CD4-positive, alpha-beta T cell treated with Interleukin-6 at 100 ng/mL for 8 hours (primary cell): ENCODE measurements at places on chromosomes 11 and 22.

- no peak for DNase-seq
Observed at GRCh38 chr22:32949391-32950173, 108.6 kb downstream of the SYN3 start.

GRCh38 chr22:24584166-24584790, 8.6 kb downstream of the LRRC75B start:
- no peak for DNase-seq

DNA sequence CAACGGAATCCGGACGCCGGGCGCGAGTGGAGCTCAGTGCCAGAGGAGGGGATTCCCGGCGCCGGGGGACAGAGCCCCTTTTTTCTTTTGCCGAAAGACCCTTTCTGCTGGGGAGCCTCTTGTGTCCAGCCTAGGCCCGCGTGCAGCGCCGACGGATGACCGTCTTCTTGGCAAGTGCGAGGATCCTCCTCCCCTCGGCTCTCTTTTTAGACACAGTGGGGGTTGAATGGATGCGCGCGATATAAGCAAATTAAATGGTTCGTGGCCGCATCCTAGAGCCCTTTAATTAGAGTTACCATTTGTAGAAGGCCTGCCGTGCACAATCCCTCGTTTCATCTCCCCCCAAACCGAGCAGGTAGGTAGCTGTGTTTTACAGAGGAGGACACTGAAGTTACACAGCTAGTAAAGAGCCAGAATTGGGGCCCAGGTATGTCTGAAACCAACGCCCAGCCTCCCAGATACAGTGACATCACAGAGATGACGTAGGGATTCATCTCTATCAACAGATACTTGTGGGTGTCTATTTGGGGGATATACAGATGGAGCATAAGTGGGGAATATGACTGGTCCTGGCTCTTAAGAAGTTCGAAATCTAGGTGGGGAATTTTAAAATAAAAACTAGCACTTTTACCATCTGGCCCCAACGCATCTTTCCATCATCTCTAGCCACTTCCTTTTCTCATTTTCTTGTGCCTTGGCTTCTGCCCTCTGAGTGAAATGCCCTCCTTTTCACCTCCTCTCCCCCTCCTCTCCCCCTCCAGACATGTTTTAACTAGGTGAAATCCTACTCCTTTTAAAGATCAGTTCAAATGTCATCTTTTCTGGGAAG, 875 bp downstream of the TCP11L1 start:
- peak; percentile 9 for DNase-seq

DNA sequence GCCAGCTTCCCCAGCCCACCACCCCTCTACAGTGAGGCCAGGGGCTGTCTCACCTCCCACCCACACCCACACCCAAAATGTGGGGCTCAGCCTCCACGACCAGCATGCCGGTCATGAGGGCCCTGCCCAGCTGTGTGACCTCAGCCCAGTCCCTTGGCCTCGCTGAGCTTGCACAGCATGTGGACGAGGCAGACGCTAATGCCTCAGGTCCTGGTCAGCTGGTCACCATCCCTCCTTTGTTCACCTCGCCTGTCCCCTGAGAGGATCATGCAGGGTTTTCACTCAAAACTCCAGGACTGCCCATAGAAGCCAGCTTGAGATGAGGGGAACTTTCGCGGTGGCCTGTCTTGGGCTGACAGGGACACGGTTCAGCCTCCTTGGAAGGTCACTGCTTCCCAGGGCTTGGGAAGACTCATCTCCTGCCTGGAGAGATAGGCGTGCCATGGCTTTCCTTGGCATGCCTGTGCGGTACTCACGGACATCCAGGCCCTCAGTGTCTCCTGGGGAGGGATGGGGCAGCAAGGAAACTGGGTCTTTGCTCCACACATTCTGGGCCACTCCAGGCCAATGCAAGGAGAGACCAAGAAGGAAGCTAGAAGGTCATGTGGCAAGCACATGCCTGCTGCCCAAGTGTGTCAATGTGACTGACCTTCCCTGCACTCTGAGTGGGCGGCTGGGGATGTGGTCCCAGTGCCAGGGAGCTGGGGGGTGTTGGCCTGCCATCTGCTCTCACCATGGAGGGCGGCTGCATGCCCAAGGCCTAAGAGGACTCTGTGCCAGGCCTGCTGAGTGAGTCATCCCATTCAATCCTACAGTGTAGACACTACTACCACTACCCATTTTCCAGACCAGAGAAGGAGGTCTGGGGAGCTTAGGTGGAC, 3.2 kb upstream of the RTN4R start:
- DNase-seq, result no peak

DNA sequence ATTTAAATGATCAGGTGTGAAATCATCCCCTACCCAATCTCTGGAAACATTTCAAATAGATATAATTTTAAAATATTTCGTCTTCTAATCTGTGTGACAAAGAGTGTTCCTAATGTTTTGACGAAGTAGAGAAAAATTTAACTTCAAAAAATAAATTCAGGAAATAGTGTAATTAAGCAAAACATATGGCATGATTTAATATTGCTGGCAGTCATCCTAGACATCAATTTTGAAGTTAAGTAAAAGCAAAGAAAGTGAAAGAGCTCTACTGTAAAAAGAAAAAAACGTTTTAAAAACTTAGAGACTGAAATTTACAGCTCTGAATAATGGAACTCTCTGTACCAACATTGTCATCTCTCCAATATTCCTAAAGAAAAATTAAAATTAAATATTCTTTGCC, 1062.3 kb downstream of the LRRC4C start:
- no peak for DNase-seq

DNA sequence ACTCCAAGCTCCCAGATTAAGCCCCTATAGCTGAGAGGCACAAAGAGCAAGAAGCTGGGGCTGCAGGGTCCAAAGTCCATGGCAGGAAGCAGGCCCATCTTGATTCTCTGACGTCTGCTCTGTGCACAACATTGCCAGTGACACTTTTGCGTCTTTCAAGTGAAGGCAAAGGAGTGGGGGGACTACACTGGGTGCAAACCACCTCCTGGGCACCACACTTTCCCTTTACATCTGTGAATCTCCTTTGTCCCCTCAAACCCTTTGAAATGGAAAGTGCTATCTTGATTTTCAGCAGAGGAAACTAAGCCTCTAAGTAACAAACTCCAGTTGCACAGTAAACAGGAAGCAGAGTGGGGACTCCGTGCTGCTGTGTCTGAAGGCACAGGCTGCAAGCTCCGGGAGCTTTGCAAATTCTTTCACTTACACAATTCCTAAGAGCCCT, 428.0 kb downstream of the LARGE1 start:
- DNase-seq, result no peak

DNA sequence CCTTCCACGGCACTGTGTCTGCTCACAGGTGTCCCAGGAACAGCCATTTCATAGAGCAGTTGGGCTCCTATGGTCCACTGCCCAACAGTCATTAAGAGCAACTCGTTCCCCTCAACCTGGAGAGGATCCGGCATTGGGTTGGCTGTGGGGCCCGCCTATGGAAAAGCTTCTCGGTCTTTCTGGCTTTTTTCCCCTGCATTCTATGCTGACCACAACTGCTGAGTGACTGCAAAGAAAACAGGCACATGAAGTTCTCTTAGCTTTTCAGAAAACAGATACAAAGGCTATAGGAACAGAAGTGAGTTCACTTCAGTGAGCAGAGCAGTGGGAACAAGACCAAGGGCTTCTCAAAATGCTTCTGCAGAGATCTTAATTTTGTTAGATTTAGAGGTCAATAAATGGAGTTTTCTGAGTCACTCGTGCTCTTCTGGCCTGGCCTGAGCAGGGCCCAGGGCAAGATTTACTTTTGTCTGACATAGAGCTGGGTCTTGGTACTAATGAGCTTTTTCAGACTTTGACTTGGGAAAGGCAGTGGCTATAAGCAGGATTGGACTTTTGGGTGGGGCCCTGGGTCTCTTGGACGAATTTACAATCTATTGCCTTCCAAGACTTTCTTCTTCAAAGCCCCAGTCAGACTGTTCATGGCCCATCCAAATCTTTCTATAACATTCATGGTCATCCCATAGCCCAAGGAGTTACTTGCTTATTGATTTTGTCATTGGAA, 13.6 kb upstream of the APOL5 start:
- DNase-seq, result no peak

DNA sequence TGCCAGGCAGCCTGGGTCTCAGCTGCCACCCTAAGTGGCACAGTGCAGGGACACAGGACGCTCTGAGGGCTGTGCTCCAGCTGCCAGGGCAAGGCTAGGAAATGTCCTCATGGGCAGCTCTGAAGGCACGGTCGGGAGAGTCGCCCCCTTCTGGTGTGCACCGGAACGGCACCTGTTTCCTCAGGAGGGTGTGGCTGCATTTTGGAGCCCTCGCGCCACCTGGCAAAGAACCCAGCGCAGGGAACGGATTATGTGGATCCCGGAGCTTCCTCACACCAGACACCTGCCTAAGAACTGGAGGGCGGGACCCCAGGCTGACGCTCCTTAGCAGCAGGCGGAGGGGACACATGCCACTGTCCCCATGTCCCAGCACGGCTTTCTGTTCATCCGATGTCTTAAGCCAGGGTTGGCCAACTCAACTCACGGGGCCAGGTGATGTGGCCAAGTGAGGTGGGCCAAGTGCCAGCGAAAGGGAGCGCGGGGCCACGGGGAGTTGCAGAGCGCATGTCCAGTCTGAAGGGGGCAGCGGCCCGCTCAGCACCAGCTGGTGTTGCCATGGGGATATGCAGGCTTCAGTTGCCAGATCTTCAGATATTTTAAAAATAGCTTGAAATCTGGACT, 5.1 kb upstream of the SLC22A8 start:
- no peak for DNase-seq

GRCh38 chr22:29842740-29843139, 4.7 kb upstream of the ASCC2 start:
- DNase-seq, result no peak

GRCh38 chr22:46371623-46372226, 36.2 kb downstream of the TRMU start:
- no peak for DNase-seq

DNA sequence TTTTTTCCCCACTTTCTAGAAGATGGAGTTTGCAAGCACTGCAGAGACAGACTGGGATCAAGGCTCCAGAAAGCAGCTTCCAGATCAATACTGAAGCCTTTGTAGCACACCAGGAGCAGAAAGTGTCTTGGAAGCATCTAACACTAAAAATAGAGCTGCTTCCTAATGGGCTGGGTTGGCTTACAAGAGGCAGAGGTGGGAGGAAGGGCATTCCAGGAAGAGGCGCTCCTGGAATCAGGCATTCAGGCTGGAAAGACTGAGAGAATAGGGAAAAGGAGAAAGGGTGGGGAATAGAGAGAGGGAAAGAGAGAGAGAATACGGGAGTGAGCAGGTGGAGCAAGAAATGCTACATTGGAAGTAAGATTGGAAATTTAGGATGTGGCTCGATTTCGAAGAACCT, 395.9 kb downstream of the OPCML start:
- DNase-seq, result no peak

- no peak for DNase-seq
Observed at GRCh38 chr22:32852395-32853251, 51.1 kb downstream of the TIMP3 start.

DNA sequence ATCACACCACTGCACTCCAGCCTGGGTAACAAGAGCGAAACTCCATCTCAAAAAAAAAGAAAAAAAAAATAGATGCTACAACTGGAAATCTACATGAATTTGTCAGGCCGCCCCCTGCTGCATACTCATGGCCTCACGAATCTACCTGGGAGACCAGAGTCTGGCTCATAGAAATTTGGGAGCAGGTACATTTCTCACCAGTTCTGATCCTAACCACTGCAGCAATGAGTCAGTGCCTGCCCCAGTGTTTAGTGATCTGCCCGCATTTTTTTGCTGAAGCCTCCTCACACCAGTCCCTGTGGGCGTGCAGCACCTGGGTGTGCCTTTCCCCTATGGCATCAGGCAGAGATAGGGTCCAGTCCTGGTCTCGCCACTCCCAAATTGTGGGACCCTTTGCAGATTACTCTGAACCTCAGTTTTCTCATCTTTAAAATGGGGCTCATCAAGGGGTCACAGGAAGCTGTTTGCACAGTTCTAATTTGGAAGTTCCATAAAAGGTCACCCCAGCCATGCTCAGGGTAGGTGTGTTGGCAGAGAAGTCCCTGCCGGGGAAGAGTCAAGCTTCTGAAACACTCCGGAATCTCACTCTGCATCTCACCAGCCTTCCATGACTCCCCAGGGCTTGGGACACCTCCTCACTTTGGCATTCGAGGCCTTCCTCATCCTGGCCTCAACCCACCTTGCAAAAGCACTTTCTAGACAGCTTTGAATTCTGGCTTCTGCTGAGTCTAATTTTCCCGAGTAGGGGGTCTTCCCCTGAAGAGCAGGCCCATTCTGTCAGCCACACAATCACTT, 39.3 kb upstream of the LINC01488 start:
- DNase-seq, result no peak

DNA sequence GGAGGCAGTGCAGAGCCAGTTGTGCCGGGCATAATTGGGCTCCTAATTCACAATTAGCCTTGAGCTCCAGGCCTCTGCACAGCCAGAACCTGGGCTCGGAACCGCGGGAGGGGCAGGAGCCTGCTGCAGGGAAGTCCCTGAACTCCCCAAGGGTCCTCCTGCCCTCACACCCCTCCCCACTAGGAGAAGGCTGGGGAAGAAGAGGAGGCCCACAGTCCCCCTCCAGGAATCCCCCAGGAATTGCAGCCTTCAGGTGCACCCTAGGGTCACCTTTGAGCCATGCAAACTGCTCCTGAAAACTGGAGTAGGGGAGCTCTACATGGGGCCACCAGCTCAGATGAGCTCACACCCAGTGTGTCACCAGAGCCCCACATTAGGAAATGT, 93.8 kb upstream of the LMO1 start:
- no peak for DNase-seq

DNA sequence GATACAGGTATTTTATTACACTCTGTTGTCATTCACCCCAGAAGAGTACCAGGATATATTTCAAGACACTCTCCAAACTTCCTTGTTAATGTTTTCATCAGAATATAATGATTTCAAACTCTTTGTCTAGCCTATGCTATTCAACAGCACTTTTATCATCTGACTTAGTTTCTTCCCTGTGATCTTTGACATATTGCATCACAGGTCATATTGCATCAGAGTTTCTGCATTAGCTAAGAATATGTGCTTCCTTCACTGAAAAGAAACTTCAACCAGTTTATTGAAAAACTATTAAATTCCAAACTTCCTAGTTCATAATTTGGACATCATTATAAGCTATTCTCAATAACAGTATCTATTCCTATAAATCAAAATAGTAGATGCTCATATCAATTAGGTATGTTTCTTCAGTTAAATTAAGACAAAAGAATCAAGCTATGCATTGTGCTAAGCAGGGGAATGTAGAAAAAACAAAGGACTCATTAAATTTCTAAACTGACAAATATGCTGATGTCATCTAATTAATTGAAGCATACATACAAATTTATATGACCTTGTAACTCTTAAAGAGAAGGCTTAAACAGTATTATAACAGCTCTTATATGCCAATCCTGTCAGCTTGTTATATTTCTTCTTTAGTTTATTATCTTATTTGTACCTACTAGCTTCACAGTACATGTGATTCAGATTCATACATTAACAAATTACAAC, 361.8 kb upstream of the LUZP2 start:
- no peak for DNase-seq

GRCh38 chr11:64372802-64373597, 14.0 kb downstream of the RPS6KA4 start:
- no peak for DNase-seq

DNA sequence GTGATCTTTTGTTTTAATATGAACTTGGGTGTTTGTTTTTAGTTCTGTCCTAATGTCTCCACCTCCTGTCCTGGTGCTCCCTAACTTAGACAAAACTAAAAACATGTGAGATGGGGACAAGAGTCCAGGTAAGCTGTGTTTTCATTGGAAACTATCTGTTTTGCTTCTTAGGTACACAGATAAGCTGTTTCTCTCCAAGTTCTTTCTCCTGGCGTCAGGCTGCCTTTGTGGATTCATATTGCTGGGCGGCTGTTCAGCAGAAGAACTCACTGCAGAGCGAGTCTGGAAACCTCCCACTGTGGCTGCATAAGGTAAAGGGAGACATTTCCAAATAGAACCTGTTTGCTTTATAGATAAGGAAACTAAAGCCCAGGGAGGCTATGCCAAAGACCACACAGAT, 24.7 kb downstream of the PANX1 start:
- DNase-seq, result no peak
